ENCODE measurements at places on chromosomes 5 and 9.

- DNase-seq: no peak
Measured at GRCh38 chr9:123346026-123346425, 10.0 kb upstream of the CRB2 start.

- no peak for DNase-seq
Measured at GRCh38 chr9:92620845-92621244, 49.1 kb downstream of the IPPK start.

DNA sequence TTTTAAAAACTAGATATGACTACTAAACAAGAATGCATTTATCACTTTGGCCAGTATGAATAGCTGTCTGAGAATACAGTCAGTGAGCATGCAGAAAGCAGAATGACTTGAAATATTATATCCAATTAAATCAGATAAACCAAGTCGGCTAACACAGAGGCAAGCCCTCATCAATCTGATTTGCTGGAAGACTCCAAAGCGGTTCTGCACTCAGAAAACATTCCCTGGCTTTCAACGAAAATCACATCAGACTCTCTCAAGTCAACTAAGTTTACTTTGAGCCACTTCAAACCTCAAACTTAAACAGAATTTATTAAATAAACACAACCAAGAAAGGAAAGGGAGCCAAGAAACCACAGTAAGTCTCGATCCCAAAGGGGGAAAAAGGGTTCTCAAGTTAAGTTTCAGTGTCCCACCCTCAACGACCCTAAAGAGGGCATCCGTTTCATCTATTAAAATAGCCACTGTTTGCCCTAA, 1.4 kb downstream of the MYO10 start:
- DNase-seq: no peak

- DNase-seq: no peak
Measured at GRCh38 chr9:92635760-92636159, 34.2 kb downstream of the IPPK start.

- no peak for DNase-seq
Measured at GRCh38 chr9:75130621-75131230, 42.4 kb downstream of the OSTF1 start.

DNA sequence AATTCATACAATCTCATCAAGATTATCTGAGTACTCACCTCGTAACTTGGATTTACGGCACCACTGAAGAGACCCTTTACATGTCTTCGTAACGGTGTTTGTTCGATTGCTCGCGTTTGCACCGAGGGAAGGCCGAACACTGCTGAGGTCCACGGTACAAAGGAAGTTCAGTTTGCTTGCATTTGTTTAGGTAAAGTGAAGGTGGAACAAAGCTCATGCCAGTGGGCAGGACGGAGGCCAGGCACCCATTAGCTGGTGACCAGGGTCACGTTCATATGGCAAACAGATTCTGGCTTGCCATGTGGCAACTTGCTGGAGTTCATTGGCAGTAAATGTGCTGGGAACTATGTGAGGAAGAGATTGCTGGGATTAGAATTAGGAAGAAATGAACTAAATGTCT, 164.8 kb downstream of the MACROH2A1 start:
- no peak for DNase-seq

GRCh38 chr9:99143655-99144054, 38.7 kb downstream of the TGFBR1 start:
- no peak for DNase-seq

DNA sequence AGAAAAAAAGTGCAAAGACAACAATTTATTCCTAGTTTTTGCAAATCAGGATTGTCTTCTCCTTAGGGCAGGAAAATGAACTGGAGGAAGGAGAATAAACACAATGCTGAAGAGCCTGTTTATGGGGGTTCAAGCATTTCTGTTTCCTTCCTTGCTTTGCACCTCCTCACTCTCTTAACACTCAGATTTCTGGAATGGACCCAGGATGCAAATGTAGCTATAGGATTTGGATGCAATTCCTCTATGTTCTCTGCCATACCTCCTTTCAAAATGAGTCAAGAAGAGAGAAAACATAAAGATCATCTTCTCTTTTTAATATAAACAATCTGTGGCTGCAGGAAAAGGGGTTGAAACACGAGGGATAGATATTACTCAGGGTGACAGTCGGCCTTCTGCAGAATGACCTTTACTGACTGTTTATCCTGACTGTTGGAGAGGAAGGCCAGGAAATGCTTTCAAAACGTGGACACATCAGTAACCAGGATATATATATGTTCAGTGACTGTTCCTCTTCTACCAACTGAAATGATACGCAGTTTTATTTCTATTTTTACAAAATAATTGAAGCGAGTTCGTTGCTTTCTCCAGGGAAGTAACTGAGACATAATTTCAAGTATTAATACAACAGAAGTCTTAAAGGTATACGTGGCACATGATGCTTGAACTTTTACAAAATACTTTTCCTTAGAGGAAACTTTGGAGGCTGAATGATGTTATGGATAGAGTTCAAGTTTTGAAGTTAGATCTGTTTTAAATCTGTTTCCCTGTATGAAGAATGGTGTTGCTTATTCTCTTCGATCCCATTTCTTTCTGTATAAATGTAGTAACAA, 44.4 kb downstream of the ACTBL2 start:
- DNase-seq: no peak

DNA sequence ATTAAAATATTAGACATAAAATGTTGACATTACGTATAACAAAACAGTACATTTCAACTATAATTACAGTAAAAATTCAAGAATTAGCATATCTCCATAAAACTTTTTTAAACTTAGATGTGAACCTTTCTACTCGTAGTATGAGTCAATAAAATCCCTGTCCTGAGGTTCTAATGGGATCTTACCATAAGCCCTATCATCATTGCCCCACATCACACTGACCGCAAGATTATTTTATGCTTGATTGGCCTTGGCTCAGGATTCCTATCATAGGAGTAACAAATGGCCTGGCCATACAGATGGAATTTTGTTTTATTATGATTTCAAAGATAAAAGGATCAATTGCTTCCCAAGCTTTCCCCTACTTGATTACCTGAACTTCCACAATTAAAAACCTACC, 238.3 kb downstream of the MEF2C start:
- no peak for DNase-seq

GRCh38 chr9:80498001-80498555, 926.3 kb downstream of the TLE4 start:
- DNase-seq: no peak

DNA sequence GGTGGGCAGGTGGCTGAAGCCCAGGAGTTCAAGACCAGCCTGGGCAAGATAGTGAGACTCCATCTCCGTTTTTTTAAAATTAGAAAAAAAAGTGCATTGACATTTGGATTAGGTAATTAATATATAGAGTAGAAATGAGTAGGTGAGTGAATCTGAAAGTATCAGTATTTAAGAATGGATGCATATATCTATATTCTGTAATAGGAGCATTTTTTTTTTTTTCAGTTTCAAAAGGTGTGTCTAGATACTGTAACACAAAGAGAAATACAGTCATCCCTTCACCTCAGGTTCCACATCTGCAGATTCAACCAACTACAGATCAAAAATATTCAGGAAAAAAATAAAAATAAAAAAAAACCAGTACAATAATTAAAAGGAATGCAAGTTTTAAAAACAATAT, 50.8 kb downstream of the RBM27 start:
- no peak for DNase-seq

- no peak for DNase-seq
Measured at GRCh38 chr5:19031491-19031890, 956.5 kb downstream of the CDH18 start.

- DNase-seq: no peak
Measured at GRCh38 chr9:7336356-7337065, 463.1 kb downstream of the DMAC1 start.

DNA sequence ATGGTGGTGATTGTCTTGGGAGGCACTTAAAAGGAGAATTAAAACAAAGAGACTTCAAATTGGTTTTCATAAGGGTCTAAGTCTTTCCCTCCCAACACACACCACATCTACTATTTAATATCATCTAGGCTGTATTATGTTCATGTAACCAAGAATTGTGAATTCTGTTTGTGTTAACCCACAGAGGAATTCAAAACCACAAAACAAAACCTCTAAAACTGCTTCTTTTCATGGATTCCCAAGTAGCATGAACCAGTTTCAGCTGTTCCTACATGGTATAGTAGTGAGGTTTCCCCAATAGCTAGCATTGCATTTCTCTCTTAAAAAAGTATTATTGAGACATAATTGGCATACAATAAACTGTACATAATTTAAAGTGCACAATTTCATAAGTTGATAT, 283.8 kb downstream of the CD180 start:
- DNase-seq: no peak

GRCh38 chr9:83359039-83359438, 179.2 kb downstream of the FRMD3 start:
- DNase-seq: no peak

- DNase-seq: no peak
Measured at GRCh38 chr5:14332746-14333145, 189.6 kb downstream of the TRIO start.

- no peak for DNase-seq
Measured at GRCh38 chr9:121268851-121269641, 1.1 kb downstream of the GSN start.

- DNase-seq: no peak
Measured at GRCh38 chr5:54180630-54181031, 129.7 kb downstream of the ARL15 start.

GRCh38 chr9:77277719-77278118, 100.4 kb downstream of the VPS13A start:
- no peak for DNase-seq
